ENCODE measurements at places on chromosomes 2 and 18.

GRCh38 chr2:3587432-3587831 lies 7.5 kb upstream of the COLEC11 start:
- DNase-seq = no peak

DNA sequence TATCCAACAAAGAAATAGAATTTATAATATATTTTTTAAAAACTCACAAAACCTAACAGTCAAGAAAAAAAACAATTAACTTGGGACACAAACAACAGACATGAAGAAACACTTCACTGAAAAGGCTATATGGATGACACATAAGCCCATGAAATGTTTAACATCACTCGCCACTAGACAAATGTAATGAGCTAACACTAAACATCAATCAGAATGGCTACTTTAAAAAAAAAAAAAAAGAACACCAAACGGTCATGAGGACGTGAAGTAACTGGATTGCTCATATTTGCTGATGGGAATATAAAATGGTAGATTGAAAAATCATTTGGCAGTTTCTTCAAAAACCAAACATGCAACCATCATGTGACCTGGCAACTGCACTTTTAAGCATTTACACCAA lies 97.3 kb upstream of the RGPD4 start:
- DNase-seq = no peak

DNA sequence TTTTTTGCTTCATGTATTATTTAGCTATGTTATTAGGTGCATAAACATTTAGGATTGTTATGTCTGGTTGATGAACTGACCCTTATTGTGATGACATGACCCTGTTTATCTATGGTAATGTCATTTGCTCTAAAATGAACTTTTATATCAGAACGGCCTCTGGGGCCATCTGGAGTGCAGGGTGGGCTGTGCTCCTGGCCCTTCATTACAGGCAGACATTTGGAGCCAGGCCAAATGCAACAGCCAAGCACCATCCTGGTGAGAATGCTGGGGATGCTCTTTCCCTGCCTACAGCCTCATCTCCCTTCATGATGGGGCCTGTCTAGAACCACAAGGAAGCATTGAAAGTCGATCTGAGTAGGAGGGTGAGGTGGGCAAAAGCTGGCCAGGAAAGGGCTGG lies 38.0 kb downstream of the HJURP start:
- DNase-seq = peak; percentile 12

DNA sequence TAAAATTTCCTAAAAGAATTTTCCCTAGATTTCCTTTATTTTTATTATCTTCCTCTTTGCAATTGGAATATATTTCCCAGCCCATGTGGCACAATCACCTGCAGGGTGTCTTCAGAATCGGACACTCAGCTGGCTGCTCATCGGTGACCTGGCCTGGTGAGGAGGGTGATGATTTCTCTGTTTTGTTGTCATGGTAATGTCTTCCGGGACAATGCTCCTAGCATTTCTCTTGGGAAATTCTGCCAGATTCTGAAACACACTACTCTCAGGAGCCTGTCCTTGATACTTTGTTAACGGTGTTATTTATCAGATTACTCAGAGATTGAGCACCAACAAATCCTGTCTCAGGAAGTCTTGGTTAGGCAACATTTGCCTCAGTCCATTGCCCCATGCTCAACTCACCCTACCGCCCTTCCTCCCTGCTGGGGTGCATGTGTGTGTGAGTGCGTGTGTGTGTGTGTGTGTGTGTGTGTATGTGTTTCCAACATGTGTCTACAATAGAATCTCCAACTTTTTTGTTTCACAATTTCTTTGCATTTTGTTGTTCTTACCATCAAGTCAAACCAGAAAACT lies 70.3 kb downstream of the MYT1L start:
- no peak for DNase-seq

GRCh38 chr2:37920570-37920969 lies 4.5 kb upstream of the RMDN2 start:
- DNase-seq = no peak

- no peak for DNase-seq
Observed at GRCh38 chr18:12532661-12533060, 124.9 kb downstream of the PRELID3A start.

DNA sequence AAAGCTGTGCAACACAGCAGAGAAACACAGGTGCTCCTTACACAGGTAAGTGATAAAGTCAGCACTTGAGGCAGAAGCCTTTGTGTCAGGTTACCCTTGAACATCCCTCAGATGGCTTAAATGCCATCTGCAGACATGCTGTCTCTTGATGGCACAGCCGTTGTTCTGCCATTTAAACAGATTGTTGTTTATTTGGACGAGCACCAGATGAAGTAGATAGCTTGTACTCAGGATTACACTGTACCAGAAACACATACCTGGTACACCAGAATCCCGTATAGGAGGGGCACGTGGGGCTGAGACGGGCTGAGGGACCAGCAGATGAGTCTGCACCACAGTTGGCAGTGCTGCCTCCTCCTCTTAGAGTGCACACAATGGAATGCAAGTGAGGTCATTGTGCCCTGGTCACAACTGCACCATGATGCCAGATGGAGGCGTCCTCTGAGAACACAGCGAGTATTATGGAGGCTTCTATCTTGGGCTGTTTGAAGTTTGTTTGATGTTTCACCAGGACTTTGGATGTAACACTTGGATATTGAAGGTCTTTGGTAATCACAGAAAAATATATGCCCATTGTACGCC lies 143.0 kb downstream of the TANC1 start:
- no peak for DNase-seq

DNA sequence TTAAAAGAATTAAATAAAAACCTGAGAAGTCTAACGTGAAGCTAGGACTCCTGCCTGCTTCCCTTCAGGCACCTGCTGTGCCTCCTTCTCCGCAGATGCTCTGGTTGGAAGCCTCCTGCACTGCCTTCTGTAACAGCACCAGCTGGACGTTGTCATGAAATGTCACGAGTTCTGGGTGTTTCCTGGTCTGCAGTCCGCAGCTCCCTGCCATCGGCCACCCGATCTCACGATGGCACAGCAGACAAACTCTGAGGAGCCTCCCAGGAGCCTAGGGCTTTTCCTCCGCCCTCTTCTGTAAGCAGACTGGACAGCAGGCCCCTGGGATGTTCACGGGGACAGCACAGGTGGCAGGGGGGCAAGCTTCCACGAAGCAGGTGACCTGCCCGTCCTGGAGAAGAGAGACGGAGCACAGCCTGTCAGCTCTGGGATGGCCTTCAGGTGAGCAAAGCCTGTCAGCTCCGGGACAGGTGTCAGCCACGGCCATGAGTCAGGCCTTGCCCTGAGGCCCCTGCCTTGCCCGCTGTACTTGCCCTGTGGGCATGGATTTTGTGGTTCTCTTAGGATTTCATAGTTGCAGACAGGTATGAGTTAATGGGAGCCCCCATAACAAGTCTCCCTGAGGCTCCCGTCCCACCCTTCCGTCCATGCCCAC lies 110.3 kb downstream of the PXDN start:
- DNase-seq = no peak

DNA sequence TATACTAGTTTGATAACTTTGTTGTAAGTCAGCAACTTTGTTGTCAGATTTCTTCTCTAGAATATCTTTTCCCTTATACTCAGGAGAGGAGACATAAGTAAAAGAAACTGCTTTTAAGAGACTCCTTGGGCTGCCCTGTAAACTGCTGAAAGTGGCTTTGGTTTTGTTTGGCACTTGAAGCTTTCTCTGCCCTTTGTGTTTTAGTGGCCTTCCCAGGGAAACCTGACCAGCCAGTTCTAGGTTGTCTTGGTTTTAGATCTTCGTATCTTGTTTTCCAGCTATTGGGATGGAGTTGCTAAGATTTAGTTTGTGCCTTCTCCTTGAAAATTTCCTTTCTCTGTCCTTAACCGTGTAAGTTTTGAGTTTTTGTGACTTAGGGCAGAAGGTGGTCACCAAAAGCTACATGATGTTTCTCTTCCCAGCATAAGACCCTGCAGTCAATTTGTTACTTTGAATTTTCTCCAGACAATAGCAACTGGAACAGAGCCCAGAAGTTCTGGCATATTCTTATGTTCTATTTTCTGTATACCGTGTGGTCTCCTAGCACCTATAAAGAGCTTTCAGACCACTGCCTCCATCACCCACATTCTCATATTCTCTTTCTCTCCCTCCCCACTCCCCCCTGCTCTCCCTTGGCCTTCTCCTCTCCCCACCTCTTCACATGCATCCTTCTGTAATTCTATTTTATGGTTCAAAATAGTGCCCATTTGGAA lies 81.1 kb downstream of the BOLA3 start:
- DNase-seq = no peak

DNA sequence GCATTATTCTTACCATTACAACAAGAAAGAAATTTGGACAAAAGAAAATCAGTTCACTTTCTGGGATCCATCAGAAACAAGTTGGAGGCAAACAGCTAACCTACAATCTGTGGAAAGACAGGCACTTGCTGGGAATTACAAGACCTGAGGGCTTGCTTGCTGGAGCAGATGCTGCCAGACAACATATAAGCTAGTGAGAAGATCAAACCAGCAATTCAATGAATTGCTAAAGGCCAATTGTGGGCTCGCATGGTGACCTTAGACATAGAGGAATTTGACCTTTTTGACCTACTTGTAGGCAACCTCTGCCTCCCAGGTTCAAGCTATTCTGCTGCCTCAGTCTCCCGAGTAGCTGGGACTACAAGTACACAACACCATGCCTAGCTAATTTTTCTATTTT lies 921.2 kb upstream of the CNTNAP5 start:
- DNase-seq = no peak

GRCh38 chr2:166173263-166173662 lies 45.4 kb upstream of the SCN1A start:
- no peak for DNase-seq

DNA sequence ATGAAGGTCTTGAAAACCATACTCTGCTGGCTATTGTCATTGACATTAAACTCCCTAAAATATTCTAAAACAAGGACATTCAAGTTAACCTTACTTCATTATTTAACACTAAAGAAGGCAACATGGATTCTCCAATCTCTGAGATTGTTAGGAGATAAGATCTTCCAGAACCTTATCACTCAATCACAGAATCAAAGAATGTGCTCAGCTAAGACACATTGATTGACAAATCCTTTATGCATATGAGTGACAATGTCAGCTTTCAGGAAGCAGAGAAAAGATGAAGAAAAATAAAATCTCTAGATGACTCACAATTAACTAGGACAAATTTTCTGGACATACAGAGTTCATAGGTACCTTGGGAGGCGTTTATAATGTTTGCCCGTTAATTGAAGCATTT lies 787.2 kb downstream of the TSN start:
- no peak for DNase-seq

- no peak for DNase-seq
Observed at GRCh38 chr2:222313816-222314215, 15.0 kb upstream of the PAX3 start.

DNA sequence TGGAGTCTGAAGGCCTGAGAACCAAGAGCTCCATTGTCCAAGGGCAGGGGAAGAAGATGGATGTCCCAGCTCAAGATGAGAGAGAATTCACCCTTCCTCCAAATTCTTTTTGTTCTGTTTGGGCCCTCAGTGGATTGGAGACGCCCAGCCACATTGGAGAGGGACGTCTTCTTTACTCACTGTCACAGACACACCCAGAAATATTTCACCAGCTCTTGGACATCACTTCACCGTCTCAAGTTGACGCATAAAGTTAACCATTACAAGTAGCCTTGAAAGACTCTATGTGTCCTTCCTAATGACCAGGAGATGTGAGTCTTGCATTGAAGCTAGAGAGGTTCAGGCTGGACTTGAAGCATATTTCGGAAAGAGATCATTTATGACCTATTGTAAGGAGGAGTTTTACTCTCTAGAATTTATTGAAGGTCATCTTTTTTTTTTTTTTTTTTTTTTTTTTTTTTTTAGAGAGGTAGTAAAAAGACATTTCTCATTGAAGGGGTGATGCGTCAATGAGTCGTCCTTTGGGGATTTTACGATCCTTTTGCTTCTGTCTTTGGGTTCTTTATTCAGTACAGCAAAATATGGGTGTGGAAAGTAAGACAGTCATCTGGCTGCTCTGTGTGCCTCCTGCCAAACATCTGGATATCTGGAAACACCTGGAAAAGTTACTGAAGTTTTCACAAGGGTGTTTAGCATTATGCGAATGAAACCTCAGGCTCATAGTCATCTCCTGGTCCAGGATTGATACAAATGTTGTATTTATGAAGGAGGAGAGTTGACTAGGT lies 118.1 kb downstream of the PRPF40A start:
- DNase-seq = no peak

- no peak for DNase-seq
Observed at GRCh38 chr2:158478816-158479215, 22.1 kb downstream of the PKP4 start.

DNA sequence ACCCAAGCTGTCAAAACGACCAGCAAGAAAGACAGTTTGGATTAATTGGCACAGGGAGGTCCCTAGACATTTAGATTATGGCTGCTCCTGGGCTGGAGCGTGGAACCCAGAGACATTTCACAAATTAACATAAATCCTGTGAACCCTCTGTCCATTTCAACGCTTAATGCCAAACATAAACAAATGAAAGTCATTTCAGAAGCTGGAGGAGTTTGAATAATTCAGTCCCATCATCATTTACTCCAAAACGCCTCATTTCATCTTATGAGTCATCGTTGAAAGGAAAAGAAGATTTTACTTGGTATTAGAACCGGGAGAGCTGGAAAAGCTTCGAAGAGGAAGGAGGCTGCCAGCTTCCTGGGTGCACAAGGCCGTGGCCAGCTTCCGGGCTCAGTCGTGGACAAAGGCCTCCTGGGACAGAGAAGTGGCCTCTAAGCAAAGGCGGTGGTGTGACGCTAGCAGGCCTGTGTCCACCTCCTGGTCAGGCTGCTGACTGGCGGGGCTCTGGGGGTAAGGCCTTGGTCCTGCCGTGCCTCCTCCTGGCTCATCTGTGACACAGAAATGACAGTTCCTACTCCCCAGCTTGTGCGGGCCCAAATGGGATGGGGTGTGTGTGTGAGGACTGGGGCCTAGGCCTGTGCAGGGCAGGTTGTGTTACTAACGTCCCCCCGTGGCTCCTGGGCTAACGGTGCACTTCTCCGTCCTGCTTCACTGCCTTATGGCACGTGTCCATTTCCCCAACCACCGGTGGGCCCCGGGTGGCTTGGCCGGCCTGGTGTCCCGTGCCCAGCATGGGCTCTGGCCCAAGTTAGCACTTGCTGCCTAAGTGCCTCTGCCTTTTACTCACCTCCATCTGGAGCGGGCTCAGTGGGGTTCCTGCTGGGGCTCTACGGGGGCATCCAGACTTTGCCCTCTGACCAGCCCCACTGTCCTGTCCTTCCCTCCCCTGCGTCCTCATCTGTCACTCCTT lies 71.6 kb downstream of the RRM2 start:
- no peak for DNase-seq

DNA sequence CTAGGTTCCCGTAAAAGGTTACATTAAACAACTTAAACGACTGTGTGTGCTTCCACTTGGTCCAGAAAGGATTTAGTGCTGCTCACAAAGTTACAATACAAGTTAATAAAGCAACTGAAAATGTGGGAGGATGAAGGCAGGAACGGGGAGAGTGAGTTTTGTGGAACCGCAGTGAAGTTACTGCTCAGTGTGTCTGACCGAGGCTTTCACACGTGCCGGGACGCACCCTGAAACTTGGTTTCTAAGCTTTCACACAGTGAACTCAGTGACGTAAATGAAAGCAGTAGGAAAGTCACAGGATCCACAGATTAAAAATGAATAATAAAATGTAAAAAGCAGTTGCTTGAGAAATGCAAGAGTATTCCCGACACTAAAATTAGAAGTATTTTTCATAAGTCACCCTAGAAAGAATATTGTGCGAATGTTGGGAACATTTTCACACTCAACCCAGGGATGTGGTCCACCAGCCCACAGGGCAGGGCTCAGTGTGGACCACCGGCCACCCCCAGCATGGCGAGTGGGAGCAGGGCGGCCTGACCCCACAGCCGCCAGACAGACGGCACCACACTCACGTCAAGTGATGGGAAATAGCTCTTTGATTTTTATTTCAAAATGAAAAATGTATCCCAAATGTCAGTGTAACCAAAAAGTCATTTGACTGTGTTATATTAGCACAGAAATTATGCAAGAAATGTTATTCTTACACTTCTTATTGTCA lies 32.6 kb upstream of the CHMP1B start:
- DNase-seq = no peak

Data from ovary (tissue), 10 donors.